Endothelial cell of umbilical vein (primary cell): ENCODE measurements at places on chromosomes 1 and 21. TPM values are rescaled to one million over a fixed set of nuclear protein-coding genes. Genes with fewer than 3 reads are reported as not detected.

- no peak overlapping the region for H3K4me3 ChIP-seq
- no peak overlapping the region for H3K27ac ChIP-seq
- H3K27me3 ChIP-seq, result no peaks in the 10 kb centered on the region
- peaks cover 24% of the 10 kb centered on the region for H3K4me1 ChIP-seq
- no peaks in the 10 kb centered on the region for H3K36me3 ChIP-seq
- DNase-seq, result no peak
These were observed 8.7 kb downstream of the GNAT2 start for GRCh38 chr1:109610609-109611307.

Gene FAM72D
- 3.2 and 3.3 TPM in 2 replicates for total RNA-seq

Gene DNM3
- total RNA-seq, result 2.5 and 3.6 TPM in 2 replicates

DNA sequence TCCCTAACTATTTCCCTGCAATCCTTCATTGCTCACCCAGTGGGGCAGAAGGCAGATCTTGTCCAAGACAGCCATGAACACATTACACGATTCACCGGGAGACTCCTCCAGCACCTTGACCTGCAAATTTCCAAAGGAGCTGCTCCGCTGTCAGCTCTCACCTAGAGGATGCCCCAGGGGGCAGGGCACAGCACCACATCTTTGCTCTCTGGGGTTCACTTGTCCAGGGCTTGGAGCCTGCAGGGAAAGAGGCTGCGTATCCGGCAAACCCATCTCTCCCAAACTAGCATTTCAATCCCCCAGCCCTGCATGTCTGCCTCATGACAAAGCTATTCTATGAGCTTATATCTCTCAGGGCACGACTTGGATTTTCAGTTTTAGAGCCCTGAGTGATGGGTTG is 35.1 kb upstream of the OLIG2 start:
- DNase-seq, result no peak
- H3K36me3 ChIP-seq, result no peaks in the 10 kb centered on the region
- H3K27ac ChIP-seq, result no peak overlapping the region
- H3K4me1 ChIP-seq, result no peaks in the 10 kb centered on the region

DNA sequence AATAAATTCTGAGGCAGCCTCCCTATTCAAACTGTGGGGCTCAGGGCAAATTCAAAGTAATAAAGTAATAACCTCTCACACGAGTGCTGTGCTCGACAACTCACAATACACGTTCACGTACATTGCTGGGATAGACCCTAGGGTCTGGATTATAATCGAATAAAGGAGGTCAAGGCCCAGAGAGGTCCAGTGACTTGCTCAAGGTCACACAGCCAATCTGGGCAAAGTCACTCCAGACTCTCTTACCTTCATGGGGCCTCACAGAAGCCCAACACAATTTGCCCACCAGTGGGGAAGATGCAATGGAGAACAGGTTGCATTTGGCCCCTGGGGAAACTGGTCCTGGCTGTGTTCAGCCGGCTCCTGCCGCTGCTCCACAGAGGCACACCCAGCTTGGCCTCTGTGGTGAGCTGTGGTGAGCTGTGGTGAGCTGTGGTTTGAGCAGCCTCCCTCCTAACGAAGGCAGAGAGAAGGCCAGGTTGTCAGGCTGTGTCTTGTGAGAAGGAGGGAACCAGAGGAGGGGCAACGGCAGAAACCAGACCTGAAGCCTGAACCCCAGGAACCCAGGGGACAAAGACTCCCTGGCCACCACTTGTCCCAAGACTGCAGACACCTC is 35.1 kb downstream of the NUAK2 start:
- DNase-seq, result no peak
- no peak overlapping the region for H3K27ac ChIP-seq
- H3K27me3 ChIP-seq, result no peaks in the 10 kb centered on the region

- H3K27me3 ChIP-seq, result no peaks in the 10 kb centered on the region
- no peaks in the 10 kb centered on the region for H3K36me3 ChIP-seq
- no peaks in the 10 kb centered on the region for H3K4me1 ChIP-seq
- no peak overlapping the region for H3K27ac ChIP-seq
- H3K4me3 ChIP-seq, result no peak overlapping the region
These were observed 72.3 kb upstream of the NTPCR start for GRCh38 chr1:232878086-232878485.

- H3K27ac ChIP-seq, result no peak overlapping the region
- H3K4me3 ChIP-seq, result no peak overlapping the region
- no peaks in the 10 kb centered on the region for H3K27me3 ChIP-seq
- H3K36me3 ChIP-seq, result no peaks in the 10 kb centered on the region
- DNase-seq, result no peak
- no peaks in the 10 kb centered on the region for H3K4me1 ChIP-seq
These were observed 47.5 kb upstream of the NTPCR start for GRCh38 chr1:232902774-232903350.

- no peak overlapping the region for H3K4me3 ChIP-seq
- no peaks in the 10 kb centered on the region for H3K36me3 ChIP-seq
- no peaks in the 10 kb centered on the region for H3K4me1 ChIP-seq
These were observed 77.6 kb upstream of the VANGL1 start for GRCh38 chr1:115564201-115564600.

DNA sequence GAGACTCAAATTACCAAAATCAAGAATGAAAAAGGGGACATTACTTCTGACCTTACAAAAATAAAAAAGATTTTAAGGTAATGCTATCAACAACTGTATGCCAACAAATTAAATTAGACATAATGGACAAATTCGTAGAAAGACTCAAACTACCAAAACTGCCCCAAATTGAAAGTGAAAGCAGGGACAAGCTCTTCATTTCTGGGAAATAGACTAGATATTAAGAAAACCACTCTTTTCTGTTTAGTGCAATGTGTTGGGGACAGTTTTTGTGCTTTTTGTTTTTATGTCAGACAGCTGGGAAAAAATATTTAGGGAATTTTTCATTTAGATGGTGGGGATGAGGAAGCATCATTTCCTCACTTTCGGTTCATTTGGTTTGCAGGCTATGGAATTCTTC is 4.9 kb upstream of the GBP1 start:
- peaks cover 3% of the 10 kb centered on the region for H3K4me1 ChIP-seq
- no peaks in the 10 kb centered on the region for H3K36me3 ChIP-seq
- no peak for DNase-seq
- H3K27ac ChIP-seq, result no peak overlapping the region
- H3K27me3 ChIP-seq, result peaks cover 8% of the 10 kb centered on the region

Gene A3GALT2
- not detected in 2 replicates for total RNA-seq

Gene SUSD4
- total RNA-seq, result not detected in 2 replicates

Gene CSF3R
- not detected in 2 replicates for total RNA-seq

Gene NGF
- total RNA-seq, result not detected in 2 replicates

GRCh38 chr1:214551436-214552173 is at the start of gene PTPN14:
TSS of gene PTPN14 (minus strand) at chr1:214551602. CDS start at chr1:214464803, 86,799 bp downstream.
- H3K27me3 ChIP-seq, result no peaks in the 10 kb centered on the region
- H3K4me3 ChIP-seq, result peak within 1 kb of the TSS; percentile 88
- H3K36me3 ChIP-seq, result no peaks in the 10 kb centered on the region
- peak; percentile 93 for DNase-seq
- peaks cover 50% of the 10 kb centered on the region for H3K4me1 ChIP-seq

DNA sequence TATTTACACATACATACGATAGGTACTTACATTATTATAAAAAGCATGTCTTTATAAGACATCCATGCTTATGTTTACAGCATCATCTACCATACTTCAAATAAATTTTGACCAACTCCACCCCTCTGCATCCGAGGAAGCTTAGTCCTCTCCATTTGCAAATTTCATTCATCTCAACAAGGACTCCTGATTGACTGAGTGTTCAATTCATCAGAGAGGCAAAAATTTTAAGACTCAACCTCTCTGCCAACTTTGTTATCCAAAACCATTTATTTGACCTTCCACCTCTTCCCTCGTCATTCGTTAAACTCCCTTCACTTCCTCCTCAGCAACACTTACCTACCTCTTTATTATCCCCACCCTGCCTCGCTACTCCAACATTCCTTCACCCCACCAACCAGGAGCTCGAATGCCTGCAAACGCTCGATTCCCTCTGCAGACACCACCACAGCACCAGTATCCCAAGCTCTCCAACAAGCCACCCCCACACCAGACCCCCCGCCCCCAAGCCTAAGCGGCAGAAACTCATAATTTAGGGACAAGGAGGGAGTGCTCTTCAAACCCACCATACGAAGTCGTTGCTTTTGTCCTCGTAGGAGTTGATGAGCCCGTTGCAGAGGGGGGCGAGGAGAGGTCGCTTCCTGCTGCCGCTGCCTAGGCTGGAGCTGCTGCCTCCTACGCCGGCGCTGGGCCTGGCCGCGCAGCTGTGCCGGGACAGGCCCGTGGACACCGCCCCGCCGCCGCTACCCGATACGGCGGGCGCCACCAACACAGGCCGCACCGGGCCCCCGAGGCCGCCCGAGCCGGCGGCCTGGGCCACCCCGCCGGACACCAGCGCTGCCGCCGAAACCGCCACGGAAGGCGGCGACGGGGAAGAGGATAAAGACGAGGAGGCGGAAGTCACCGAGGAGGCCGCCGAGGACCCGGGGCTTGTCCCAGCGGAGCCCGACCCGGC is 803 bp downstream of the COP1 start:
- peak overlapping the region; percentile 80 for H3K27ac ChIP-seq
- peaks cover 15% of the 10 kb centered on the region for H3K4me1 ChIP-seq
- H3K36me3 ChIP-seq, result no peaks in the 10 kb centered on the region
- peak; percentile 55 for DNase-seq
- H3K4me3 ChIP-seq, result peak overlapping the region; percentile 92
- no peaks in the 10 kb centered on the region for H3K27me3 ChIP-seq

- no peak overlapping the region for H3K4me3 ChIP-seq
- DNase-seq, result no peak
- H3K36me3 ChIP-seq, result no peaks in the 10 kb centered on the region
- no peak overlapping the region for H3K27ac ChIP-seq
- peaks cover 4% of the 10 kb centered on the region for H3K4me1 ChIP-seq
These were observed 231.7 kb upstream of the ZRANB2 start for GRCh38 chr1:71312545-71312944.

DNA sequence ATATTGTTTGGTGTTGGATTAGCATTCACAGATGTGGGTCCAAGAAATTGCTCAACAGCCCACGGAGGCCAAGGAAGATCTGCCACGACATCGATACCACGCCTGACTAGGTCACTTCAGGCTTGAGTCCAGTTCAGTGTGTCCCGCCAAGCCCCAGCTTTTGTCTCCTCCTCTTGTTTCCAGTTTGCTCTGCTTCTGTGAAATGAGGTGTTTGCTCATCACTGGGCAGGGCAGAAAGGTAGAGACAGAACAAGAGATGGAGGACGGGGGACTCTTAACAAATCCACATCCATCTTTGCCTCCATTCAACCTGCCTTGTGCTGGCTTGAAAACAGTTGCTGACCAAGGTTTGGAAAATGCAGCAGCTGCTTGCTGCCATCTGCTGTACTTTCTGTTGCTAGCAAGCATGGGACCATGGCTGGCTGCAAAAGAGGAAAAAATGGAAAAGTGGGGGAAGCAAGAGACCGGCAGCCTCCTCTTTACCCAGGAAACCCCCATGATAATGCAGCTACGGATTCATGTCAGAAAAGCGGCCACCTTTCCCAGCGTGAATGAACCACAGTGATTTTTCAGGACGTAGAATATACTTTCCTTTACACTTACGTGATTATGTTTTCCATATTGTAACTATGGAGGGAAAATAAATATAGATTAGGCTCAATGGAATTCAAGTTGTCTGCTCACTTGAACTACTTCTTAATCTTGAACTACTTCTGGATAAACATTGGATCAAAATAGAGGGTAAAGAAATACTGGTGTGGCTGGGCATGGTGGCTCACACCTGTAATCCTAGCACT is 80.2 kb upstream of the GREM2 start:
- H3K27me3 ChIP-seq, result no peaks in the 10 kb centered on the region
- no peak overlapping the region for H3K27ac ChIP-seq
- no peaks in the 10 kb centered on the region for H3K4me1 ChIP-seq
- DNase-seq, result no peak

Gene HCRTR1
- total RNA-seq, result 0.93 and 1.4 TPM in 2 replicates

GRCh38 chr1:26468911-26469310 is 3.3 kb upstream of the HMGN2 start:
- no peaks in the 10 kb centered on the region for H3K27me3 ChIP-seq
- DNase-seq, result no peak
- no peak overlapping the region for H3K4me3 ChIP-seq
- H3K27ac ChIP-seq, result no peak overlapping the region
- H3K36me3 ChIP-seq, result peaks cover 34% of the 10 kb centered on the region
- peaks cover 6% of the 10 kb centered on the region for H3K4me1 ChIP-seq

DNA sequence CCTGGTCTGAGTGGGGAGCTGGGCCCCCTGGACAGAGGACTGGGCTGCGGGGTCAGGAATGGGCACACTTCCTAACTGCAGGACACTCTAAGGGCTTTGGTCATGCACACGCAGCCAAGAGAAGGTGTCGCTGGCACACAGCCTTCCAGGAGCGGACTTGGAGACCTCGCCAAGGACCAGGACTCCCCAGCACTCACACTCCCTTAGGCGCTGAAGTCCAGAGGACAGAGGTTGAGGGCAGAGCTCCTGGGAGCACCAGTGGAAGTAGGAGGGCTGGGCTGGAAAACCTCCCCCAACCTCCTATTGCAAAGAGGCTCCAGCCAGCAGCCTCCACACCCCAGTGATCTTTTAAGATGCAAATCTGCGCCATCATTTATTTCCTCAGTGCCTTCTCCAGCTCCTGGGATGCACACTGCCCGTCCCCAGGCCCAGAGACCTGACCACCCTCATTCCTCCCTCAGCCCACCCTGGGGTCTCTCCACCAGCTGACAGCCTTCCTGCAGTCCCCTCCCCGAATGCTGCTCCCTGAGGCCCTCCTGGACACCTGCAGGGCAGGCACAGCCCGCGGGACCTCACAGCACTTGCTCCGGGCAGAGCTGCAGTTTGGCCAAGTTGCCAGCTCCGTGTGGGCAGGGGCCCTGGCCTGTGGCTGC is 3.0 kb downstream of the TSPEAR start:
- H3K27me3 ChIP-seq, result peaks cover 85% of the 10 kb centered on the region
- no peak overlapping the region for H3K4me3 ChIP-seq
- H3K36me3 ChIP-seq, result no peaks in the 10 kb centered on the region
- H3K4me1 ChIP-seq, result peaks cover 5% of the 10 kb centered on the region
- no peak for DNase-seq

DNA sequence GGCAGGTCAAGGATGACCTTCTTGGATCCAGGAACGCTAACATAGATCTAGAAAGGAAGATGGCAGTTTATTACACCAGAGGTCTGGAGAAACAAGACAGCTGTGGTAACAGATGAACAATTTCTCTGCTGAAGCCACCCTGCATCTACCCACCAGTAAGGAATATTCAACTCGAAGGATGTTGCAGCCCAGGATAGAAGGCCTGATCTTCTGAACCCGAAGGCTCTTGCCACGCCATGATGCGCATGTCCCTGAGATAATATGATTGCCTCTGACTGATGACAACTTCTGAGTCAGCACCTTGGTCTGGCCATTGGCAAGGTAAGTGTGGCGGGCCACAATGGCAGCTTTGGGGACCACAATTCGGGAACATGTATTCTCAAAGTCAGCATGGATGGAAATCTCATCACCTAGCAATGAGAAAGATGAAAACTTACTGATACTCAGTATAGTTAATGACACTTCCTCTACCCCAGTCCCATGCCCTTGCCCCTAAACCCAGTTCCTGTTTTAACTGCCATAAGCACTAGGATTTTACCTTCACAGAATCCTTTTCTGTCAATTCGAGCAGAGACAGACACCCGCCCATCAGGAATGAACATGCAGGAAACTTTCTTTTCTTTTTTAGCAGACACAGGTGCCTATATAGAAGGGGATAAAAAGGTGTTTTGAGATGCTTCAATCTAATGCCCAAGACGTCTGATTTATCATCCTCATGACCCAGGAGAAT is 1.8 kb downstream of the TXNIP start:
- no peaks in the 10 kb centered on the region for H3K27me3 ChIP-seq
- H3K4me3 ChIP-seq, result peak overlapping the region; percentile 97
- no peak overlapping the region for H3K27ac ChIP-seq
- H3K36me3 ChIP-seq, result peaks cover 16% of the 10 kb centered on the region
